ENCODE measurements at places on chromosomes 1 and 21. TPM values are rescaled to one million over a fixed set of nuclear protein-coding genes. Genes with fewer than 3 reads are reported as not detected.

Gene SLC1A7
- total RNA-seq = 0.07 TPM

Gene KRTAP7-1
- not detected for total RNA-seq

Gene SLC30A1
- total RNA-seq = 20.0 TPM

Gene VWA1
- 28.3 TPM for total RNA-seq

Gene PTGFR
- 0.11 TPM for total RNA-seq

Gene ZBTB21
- total RNA-seq = 13.8 TPM

Gene TRAF3IP3
- total RNA-seq = 0.71 TPM

Gene KIAA1614
- total RNA-seq = 3.3 TPM

Gene PSMB4
- 383 TPM for total RNA-seq

Gene PCNT
- total RNA-seq = 41.0 TPM

Gene S100A5
- total RNA-seq = not detected

Measured in WTC11 (cell line).